ENCODE measurements at places on chromosomes 7 and 10. TPM values are rescaled to one million over a fixed set of nuclear protein-coding genes. Genes with fewer than 3 reads are reported as not detected.
A peak's percentile ranks its signal among the peaks of the same experiment; 100 is the strongest.

DHX32 gene
- total RNA-seq = 40.2 TPM

OR2A12 gene
- not detected for total RNA-seq

PAPOLB gene
- 0.21 TPM for total RNA-seq

NRCAM gene
- 0.48 TPM for total RNA-seq

MRLN gene
- not detected for total RNA-seq

PTF1A gene
- total RNA-seq = not detected

CLCN1 gene
- total RNA-seq = not detected

TEX47 gene
- not detected for total RNA-seq

ZCCHC24 gene
- total RNA-seq = 58.2 TPM

AKR1D1 gene
- total RNA-seq = not detected

GRCh38 chr10:1119501-1119900 lies 63.3 kb downstream of the WDR37 start:
- no peak for DNase-seq

- DNase-seq = no peak
Measured at GRCh38 chr10:97589479-97589878, at the start of gene C10orf62. Gene C10orf62 (plus strand): TSS chr10:97589721. CDS start chr10:97589898, 177 bp downstream.

- no peak for DNase-seq
Measured at GRCh38 chr7:31857172-31857571, 170.2 kb downstream of the PPP1R17 start.

DNA sequence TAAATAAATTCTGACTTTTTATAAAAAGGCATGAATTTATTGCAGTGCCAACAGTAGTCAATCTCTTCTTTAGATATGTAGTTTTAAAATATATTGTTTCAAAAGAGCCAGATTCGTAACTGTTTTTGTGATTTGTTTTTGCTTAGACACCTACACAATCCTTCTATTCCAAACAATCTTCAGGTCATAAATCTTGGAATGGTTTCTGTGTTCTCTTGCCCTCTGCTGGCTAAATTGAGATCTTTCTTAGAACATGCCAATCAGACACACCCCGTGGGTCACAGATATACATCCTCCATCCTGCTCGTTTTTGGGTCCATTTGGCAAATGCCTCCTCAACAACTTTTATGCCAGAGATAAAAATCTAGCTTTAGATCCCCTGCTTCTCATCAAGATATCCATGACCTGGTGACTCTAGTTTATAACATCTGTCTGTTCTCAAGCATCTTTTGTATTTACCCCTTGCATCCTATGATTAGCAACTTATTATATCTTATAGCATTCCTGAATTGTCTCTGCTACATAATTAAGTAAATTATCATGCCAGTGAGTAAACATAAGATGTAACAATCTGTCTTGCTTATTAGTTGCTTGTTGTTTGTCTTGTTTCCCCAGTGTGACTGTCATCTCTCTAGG lies 35.3 kb upstream of the IFRD1 start:
- no peak for DNase-seq

DNA sequence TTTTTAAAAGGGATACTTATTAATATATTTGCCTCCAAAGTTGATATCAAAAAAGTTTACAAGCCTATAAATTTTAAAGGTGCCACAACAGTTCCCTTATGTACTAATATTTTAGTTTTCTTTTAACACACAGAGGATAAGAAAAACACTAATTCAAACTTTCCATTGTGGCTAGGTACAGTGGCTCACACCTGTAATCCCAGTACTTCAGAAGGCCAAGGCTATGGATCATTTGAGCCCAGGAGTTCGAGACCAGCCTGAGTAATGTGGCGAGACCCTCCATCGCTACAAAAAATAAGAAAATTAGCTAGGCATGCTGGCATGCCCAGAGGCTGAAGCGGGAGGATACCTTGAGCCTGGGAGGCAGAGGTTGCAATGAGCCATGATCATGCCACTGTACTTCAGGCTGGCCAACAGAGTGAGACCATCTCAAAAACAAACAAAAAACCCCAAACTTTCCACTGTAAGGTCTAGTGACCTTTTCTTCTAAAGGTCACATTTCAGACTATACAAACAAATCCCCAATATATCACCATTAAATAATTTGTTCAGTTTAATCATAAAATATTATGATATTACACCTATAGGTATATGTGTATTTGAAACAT lies 107.5 kb downstream of the HBP1 start:
- DNase-seq = no peak

DNA sequence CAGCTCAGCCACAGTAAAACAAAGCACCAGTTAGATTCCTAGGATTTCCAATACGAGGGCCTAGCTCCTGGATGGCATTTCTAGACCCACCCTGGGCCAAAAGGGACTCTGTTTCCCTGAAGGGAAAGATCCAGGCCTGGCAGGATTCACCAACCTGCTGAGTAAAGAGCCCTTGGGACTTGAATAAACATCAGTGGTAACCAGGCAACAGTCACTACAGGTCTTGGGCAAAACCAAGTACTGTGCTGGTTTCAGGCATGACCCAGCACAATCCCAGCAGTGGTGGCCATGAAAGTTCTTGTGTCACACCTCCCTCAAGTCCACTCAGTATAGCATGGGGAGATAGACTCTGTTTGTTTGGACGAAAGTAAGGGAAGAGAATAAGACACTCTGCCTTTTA lies 31.0 kb upstream of the STARD3NL start:
- DNase-seq = no peak

DNA sequence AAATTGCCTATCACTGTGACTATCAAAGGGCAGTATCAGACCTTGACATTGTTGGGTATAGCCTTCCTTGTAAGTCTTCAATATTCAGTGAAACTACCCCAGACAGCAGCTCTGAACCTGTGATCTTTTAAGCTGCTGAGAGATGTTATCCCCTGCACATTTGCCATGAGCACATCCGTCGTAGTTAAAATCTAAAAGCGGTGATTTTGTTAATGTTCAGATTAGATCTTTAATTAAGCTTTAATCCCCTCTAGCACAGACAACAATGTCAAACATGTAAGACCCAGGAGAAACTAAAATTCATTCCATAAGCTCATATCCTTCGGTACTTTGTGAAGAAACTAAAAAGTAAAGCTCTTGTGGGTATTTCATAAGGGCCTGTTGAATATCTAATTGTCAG lies 105.8 kb downstream of the MALRD1 start:
- DNase-seq = no peak

GRCh38 chr7:158077934-158078910 lies 509.4 kb downstream of the PTPRN2 start:
- no peak for DNase-seq

- DNase-seq = no peak
Measured at GRCh38 chr10:127987467-127988380, 80.8 kb downstream of the PTPRE start.

DNA sequence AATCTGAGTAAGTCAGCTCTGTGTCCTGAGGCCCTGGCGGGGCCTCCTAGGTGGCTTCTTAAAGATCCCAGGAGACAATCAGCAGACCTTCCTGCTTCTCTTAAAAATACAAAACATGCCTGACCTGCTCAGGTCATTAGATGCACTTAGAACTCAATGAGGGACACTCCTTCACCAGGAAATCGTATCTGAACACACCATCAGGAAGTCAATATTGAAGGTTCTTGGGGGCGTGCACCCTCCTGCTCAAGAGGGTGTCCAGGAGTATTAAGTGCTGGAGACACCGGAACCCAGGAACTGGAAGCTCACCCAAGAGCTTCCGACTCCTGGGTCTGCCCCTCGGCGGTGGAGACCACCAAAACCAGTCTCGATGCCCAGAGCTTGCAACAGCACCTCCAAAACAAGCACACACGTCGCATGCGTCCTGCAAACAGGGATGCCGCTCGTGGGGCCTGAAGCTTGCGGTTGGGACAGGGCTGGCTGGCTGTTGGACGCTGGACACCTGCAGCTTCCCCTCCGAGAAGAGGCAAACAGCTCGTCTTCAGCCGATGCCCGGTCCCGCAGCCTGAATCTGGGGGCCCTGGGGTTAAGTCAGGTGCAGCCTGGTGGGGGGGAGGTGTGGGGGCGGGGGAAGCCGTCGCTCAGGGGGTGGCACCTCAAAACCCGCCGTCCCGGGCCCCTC lies 803 bp downstream of the RAPGEF5 start:
- no peak for DNase-seq

DNA sequence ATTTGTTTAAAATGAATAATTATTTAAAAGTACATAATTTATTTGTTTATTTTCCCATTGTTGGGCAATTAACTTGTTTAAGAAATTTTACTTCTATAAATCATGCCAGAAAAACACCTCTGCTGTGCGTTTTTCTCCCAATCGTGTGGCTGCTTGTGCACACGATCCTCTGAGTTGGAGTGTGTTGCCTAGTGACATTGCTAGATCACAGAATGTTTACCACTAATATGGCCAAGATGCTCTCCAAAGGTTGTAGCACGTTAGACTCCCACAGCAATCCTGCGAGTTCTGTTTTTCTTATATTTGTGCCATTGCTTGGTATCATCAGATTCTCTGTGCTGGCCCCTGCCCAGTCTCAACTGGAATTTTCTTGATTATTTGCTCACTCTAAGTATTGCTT lies 207.1 kb upstream of the ADCY1 start:
- DNase-seq = no peak

- no peak for DNase-seq
Measured at GRCh38 chr7:14837216-14837615, 65.3 kb downstream of the DGKB start.

DNA sequence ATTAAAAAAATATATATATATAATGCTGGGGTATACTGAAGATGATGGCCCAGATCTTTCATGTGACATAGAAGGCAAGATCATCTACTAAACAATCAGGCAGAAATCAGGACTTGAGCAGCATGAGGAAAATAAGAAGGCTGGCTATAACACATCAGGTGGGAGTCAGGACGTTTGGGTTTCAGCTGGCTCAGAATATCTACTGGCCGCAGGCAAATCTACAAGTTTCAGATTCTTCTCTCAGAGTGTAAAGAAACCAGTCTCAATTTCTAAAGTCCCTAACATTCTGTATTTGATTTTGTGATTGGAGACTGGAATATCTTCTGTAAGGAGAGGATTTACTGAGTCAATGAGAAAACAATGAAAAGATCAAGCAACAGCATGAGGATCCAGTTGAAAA lies 37.7 kb upstream of the FAM3C start:
- DNase-seq = no peak

- DNase-seq = no peak
Measured at GRCh38 chr10:105759669-105760068, 1118.6 kb downstream of the SORCS3 start.

GRCh38 chr10:104908581-104908980 lies 267.5 kb downstream of the SORCS3 start:
- DNase-seq = no peak

GRCh38 chr10:19921300-19922140 lies 105.3 kb downstream of the PLXDC2 start:
- DNase-seq = no peak

DNA sequence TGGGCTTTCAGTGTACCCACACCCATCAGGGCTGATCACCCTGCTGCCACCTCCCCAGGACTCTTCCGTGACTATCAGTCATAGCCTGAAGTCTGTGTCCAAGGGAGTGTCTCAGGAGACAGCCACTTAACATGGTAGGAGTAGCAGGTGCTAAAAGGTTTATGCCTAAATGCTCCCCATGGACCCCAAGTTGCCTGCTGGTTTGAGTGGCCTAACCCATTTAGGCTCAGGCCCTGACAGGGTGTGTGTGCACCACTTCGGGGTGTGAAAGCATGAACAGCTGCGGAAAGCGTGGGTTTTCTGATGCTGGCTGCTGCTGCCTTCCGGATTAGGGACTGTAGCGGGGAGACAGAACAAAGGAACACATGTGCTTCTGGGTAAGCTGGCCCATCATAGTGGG lies 93.2 kb upstream of the SAMD8 start:
- no peak for DNase-seq

DNA sequence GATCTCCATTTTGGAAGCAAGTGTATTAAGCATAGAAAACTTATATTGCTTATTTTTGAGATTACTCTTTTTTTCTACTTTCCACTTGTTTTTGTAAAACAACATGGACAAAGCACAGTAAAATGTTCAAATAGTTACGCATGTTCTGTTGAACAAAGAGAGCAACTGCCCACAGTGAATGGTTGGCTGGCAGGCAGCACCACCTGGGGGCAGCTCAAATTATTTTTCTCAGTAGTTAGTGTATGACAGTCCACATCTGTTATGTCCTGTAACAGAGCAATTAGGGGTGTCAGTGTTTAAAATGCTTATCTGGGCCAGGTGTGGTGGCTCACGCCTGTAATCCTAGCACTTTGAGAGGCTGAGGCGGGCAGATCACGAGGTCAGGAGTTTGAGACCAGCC lies 46.1 kb upstream of the CACUL1 start:
- peak; percentile 41 for DNase-seq

GRCh38 chr7:1557006-1557405 lies 1.0 kb upstream of the TMEM184A start:
- no peak for DNase-seq

DNA sequence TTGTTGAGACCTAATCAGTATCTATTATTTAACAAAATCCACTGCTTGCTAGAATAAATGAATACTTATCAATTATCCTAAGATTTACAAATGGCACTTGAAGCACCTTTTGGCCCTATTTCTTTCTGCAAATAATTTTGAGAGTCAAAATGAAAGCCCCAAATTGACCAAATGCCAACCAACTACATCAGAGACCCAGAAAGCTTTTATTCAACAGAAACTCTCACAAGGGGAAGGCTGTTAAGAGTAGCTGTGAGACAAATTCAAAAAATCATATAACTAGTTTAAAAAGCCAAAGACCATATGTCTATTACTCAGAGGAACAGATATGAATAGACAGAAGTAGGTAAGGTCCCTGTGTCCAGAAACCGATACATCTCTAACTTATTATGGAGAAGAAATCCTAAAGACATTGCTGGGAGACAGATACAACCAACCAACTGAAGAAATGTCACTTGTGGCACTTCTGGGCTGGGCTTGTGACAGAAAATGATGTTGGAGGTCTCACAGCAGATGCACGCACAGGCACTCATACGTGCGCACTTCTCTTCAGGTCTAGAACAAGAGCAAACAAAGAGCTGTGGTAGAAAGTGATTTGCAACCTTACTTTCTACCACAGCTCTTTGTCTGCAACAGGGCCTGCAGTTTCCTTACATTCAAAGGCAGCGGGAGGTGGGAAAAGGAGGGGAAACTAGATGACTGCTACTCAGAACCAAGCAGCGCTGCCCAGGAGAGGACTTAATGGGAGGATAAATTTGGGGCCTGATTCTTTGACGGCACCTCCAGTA lies 58.6 kb upstream of the KCNIP2 start:
- no peak for DNase-seq

DNA sequence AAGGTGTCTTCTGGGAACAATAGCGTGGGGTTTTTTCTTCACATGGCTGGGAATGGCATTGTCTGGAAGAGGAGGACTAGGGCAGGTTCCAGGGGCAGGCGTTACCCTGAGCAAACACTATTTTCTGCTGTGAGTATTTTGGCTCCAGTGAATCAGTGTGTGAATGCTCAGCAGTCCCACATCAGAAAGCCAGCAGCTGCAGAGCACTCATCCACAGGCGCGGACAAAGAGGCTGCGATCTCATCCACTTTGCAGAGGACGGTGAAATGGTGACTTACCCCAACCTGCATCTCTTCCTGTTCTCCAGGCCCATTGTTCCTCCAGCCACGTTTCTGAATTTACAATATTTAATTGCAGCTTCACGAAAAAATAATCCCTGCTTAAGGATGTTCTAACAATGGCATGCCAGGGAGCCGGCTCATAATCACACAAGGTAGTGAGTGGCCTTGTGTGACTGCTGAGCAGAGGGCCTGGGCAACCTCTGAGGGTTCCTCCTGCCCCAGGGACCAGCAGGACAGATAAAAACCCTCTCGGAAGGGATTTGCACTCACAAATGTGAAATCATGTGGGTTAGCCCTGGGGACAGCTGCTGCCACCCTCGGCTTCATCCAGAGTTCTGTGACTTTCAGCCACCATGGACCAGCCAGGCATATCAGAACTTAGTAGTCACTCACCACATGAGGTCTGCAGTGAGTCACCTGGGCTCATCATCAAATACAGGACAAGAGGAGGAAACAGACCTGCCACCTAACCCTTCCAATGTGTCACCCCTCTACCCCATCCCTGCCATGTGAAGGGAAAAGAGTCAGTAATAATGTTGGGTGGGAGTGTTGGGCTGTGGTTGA lies 65.0 kb upstream of the EN2 start:
- DNase-seq = no peak
